ENCODE measurements at places on chromosomes 2 and 18.

DNA sequence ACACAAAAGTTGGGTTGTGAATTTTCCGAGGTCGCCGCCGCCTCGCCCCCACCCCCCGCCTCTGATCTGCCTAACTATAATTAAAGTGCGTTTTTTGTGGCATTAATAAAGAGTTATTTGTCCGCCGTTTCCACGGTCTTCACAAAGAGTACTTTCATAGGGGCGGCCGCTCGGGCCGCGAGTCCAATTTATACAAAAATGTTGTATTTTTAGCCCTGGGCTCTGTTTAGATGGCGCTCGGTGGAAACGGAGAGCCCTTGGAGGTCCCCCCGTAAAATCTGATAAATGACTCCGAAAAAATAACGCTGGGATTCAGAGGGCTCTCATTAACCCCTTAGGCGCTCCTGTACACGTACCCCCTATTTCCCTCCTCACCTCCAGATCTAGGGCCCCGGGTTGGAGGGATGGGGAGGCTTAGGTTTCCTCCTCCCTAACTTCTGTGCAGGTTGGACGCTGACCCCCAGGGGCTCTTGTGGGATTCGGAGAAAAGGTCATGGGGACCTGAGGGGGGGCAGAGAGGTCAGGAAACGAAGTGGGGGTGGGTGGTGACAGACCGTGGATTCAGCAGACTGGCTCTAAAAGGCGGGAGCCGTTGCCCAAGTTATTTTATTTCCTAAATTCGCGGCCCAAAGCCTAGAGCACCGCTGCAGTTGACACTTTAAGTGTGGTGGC lies 1.9 kb downstream of the CYP26B1 start:
- DNase-seq = no peak
- H3K4me1 ChIP-seq = peaks cover 68% of the 10 kb centered on the region
- H3K4me3 ChIP-seq = peak overlapping the region; percentile 46

DNA sequence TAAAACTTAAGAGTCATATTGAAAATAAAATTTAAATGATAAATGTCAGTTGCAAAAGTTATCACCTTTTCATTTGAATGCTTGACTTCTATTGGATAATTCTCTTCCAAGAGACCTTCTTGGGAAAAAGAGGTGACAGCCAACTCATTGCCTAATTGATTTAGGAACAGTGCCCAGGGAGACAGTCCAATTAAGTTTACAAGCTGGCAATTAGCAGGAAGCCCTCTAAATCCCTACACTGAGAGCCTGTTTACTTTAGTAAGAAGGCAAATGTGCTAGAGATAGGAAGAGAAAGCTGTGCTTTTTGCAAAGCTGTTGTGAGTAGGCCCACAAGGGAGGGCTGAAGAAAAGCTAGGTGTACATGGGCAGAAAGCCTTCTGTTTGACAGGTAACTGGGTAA lies 189.1 kb downstream of the WDPCP start:
- H3K4me3 ChIP-seq = no peak overlapping the region
- DNase-seq = no peak
- H3K27me3 ChIP-seq = no peaks in the 10 kb centered on the region
- no peak overlapping the region for H3K27ac ChIP-seq

DNA sequence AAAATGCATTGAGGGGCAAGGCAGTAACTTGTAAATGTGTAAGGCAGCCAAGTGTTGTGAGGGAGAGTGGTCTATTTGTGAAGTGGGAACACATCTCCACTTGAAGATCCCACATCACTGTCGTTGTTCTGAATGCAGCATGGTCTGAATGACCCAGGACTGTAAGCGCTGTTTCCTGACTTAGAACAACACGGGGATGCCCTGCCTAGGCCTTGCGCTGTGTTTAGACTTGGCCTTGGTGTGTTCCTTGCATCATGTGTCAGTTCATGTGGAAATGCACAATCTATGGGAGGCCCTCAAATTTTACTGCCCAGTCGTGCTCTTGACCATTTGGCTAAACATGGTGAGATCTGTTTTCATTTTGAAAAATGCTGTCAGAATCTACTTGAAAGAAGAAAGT lies 205.1 kb downstream of the SOX11 start:
- H3K27ac ChIP-seq = no peak overlapping the region
- no peak overlapping the region for H3K4me3 ChIP-seq

- no peaks in the 10 kb centered on the region for H3K27me3 ChIP-seq
- peak overlapping the region; percentile 85 for H3K27ac ChIP-seq
- DNase-seq = peak; percentile 43
- H3K36me3 ChIP-seq = no peaks in the 10 kb centered on the region
- H3K4me1 ChIP-seq = peaks cover 76% of the 10 kb centered on the region
Measured at GRCh38 chr2:65383541-65384488, 48.6 kb downstream of the SPRED2 start.

GRCh38 chr18:8264861-8265411 lies 344.3 kb upstream of the RAB12 start:
- H3K4me1 ChIP-seq = no peaks in the 10 kb centered on the region
- H3K27me3 ChIP-seq = no peaks in the 10 kb centered on the region
- H3K4me3 ChIP-seq = no peak overlapping the region

DNA sequence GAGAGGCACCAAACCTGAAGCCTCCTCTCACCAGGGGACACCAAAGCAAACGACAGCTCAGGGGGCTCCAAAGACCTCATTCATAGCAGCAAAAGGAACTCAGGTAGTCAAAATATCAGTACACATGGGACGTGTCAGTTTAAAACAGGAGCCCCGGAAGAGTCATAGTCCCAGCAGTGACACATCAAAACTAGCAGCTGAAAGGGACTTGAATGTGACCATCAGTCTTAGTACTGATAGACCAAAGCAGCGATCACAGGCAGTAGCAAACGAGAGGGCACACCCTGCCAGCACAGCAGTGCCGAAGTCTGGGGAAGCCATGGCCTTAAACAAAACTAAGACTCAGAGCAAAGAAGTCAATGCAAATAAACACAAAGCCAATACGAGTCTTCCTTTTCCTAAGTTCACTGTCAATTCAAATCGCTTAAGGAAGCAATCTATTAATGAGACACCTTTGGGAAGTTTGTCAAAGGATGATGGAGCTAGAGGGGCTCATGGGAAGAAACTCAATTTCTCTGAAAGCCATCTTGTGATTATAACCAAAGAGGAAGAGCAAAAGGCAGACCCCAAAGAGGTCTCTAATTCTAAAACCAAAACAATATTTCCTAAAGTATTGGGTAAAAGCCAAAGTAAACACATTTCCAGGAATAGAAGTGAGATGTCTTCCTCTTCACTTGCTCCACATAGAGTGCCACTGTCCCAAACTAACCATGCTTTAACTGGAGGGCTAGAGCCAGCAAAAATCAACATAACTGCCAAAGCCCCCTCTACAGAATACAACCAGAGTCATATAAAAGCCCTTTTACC lies 1.2 kb downstream of the GALNT5 start:
- DNase-seq = peak; percentile 36
- peaks cover 14% of the 10 kb centered on the region for H3K4me1 ChIP-seq
- peak overlapping the region; percentile 43 for H3K4me3 ChIP-seq
- peak overlapping the region; percentile 65 for H3K27ac ChIP-seq
